ENCODE measurements at places on chromosomes 1 and 21.

- DNase-seq = no peak
Measured at GRCh38 chr1:38923607-38924006, 18.0 kb downstream of the RHBDL2 start.

GRCh38 chr1:84350550-84350949, 47.7 kb upstream of the DNASE2B start:
- DNase-seq = no peak

GRCh38 chr1:8520483-8520966, 202.6 kb downstream of the SLC45A1 start:
- peak; percentile 76 for DNase-seq

DNA sequence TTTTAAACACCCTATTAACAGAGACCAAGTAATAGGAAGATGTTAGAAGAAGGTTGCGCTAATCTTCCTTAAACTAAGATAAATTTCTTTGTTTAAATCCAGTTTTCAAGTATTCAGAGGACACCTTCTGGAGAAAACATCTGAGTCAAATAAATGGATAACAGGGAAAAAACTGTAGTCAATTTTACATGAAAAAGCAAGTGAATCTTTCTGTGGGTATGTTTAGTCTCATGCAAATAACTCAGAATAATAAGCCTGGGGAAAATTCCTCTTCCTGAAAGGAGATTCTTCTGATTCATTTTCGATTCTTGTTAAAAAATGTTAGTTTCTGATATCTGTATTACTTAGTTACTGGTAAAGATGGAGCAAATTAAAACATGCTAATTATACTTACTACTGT, 145.5 kb downstream of the CTH start:
- DNase-seq = no peak

- DNase-seq = no peak
Measured at GRCh38 chr1:22089787-22090186, 37.3 kb downstream of the CDC42 start.

GRCh38 chr1:9302745-9303524, 10.2 kb downstream of the SPSB1 start:
- no peak for DNase-seq

DNA sequence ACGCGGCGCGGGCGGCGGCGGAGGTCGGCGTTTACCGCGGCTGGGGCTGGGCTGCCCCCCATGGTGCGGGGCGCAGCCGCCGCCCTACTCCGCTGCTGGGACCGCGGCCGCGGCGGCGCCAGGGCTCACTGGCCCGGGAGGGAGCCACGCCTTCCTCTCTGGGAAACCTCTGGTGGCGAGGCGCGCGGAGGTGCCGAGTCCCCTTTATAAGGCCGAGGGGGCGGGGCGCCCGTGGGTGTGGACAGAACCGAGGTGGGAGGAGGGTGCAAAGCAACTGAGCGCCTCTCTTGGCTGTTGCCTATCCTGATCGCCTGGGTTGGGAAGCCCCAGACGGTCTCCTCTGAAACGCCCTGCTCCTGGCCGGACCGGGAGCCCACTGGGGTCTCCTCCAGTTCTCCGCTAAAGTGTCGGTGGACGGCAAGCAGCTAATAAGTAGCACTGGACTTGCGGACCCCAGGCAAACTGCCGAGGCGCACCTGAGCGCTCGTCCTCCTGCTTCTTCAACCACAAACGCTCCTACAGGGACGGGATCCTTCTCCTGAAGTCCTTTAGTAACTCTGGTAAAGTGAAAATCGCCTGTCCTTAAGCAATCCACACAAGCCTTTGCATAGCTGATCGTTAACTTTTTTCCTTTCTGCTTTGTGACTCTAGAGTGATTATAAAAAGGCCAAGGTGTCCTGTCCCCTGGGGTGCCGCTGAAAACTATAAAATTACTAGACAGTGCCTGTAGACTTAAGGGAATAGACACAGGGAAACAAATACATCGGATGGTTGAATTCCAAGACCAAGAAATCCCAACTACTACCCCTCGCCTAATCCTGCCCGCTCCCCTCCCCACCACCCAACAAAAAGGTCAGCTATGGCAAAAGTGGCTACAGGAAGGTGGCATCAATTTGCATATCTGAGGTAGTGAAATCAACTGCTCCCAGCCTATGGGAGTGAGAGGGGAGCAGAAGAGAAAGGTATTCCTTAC, at the start of gene PTGER3:
Gene PTGER3 (minus strand): TSS at position 182 of the 973 bp plus-strand sequence. CDS start 239 bp downstream, outside the sequence.
- DNase-seq = peak; percentile 57

DNA sequence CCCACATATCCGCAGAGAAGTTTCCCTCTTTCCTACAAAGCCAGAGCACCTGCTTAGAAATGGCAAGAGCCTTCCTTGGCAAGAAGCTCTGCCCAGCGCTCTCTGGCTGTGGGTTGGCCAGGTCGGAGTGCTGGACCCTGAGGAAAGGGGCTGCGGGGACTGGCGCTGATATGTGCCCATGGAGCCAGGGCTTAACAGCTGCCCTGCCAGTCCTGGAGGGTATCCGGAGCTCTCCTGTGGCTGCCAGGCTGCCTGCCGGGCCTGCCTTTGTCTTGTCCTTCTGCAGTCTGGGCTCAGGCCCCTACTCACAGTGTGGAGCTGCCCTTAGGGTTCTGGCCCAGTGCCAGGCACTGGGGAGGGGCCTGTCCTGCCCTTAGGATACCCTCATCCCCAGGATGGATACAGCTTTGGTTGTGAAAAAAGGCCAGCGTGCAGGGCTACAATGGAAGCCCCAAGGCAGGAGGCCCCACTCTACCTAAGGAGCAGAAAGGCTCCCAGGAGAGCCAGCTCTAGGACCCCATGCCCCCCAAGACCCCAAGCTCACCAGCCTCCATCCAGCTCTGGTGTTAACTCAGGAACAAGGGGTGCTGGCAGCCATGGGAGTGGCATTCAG, 43.4 kb downstream of the KIAA1614 start:
- no peak for DNase-seq

DNA sequence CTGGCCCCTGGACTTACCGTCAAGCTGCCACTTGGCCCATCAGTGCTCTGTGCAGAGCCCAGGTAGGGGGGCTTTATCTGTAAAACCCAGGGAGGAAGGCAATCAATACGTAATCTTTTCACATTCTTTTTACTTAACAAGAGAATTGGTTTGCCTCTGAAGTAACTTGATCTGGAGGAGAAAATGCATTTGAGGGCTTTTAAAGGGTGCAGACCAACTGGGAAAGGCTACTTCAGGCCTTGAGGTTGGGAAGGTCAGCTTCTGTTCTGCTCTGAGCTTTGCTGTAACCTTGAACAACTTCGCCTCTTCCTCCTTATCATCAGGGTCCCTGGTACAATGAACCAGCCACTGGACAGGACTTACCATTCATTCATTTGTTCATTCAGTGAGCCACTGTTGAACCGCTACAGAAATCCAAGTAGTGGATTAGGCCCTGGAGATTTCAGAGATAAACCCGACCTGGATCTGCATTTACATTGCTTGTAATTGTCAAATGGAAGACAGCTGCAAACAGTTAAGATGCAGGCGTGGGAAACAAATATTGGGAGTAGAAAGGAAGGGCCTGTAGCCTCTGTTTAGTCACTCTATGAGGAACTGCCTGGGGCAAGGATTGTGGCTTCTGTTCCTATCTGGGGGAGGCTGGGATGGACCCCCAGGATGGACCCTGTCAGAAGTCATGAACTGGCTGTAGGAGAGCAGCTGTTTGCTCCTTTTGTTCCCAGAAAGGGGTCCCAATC, 90.9 kb downstream of the MAN1C1 start:
- no peak for DNase-seq

DNA sequence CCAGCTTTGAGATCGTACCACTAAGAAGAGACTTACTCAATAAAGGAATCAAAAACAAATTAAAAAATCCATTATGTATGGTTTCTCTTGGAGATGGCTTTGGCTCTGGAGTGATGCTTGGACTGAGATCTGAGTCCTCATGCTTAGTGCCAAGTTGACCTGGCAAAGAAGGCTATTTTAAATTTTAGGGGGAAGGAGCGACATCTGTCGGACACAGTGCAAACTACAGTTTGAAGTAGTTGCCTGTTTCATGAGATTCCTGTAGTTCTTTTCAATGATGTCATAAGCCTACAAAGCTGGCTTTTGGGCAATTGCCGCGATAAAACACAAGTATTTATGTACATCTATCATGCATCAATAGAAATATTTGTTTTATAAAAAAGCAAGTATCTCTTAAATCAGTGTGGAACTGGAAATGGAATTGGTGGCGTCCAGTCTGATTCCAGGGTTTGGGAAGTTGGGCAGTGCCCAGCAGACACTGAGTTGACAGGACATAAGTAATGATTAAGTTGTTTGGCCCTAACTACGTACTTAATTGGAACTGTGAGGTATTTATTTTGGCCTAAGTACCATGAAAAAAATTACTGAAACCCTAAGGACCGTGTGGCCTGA, 50.0 kb downstream of the TBCE start:
- DNase-seq = peak; percentile 48

DNA sequence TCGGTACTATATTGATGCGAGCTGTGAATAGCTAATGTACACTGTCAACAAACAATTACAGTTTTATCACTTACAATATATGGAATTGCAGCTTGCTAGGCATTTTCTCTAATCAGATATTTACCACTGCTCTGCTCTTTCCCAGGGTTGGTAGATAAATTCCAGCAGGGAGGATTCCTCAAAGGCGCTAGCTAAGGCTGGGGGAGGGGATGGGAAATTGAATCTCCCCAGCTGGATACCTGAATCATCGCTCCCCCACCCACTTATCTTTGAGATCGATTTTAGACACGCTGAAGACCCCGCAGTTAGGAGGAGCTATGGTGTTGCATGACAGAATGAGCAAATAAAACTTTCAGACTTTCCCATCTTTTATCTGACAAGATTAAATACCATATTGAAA, 127.2 kb downstream of the CSMD2 start:
- no peak for DNase-seq

GRCh38 chr1:15332525-15332924, 77.2 kb upstream of the EFHD2 start:
- DNase-seq = no peak

DNA sequence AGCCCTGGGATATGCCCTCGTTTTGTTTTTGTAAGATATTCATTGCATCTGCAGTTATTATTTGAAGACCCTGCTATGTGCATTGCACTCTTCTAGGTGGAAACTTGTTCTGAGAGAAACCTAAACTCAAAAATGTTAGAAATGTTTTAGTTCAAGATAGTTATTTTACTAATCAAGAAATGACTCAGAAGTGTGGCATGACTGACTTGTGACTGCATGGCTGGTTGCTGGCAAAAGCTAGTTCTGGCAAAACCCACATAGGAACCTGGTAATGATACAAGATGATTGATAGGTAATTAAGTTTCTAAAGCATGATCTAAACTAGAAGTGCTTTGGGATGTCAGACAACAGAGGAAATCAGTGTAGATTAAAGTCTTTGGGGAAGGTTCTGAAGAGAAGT, 33.8 kb upstream of the NFASC start:
- no peak for DNase-seq

DNA sequence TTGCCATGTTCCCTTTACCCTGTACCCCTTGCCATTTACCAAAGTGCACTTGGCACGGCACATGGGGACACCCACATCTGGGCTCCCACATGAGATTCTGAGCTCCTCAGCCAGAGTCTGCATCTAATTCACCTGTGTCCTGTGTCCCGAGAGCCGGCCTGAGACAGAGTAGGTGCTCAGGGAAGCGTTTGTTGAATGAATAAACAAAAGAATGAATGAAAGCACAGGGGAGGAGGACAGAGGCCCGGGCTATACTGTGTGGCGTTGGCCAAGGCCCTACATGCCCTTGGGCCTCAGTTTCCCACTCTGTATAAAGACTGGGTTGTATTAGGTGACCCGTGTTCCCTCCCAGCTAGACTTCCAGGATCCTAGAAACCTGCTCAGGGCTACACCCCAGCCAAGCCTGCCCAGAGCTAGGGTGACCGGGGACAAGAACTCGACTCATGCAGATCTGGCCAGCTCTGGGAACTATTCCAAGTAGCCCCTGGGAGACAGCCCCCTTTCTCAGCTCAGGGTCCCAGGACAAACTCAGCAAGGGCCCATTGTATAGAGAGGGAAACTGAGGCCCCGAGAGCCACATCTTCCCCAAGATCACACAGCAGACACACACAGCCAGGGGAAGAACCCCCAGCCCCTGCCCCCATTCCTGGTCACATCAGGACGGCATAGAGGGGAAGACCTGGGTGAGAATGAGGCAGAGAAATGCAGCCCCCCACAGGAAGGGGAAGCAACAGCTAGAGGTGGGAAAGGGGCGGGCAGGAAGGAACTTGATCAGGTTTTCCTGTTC, 6.0 kb downstream of the EPHA2 start:
- no peak for DNase-seq

- no peak for DNase-seq
Measured at GRCh38 chr21:29586696-29587095, 288.0 kb downstream of the BACH1 start.

DNA sequence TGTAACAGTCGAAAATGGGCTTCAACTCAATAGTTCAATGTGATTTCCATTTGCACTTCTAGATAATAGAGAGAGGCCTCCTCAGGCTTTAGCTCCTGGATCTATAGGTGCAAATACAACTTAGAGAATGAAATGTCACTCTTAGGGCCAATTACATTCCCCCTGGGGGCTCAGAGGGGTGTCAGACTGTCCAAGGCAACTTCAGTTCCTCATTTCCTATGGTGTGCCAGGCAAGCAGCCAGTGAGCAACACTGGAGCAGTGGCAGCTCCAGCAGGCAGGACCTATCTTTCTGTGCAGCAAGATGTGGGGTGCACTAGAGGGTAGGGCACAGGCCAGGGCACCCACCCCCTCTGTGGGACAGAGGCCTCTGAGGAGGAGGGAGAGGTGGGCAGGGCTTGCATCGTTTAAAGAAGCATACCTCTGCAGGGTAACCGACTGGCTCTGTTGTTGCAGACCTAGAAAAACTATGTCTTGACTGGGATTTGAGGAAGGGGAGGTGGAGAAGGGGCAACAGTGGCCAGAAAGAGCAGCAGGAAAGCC, 97.3 kb downstream of the SUSD4 start:
- no peak for DNase-seq

- DNase-seq = no peak
Measured at GRCh38 chr21:7917729-7918128, 2603.7 kb upstream of the TPTE start.

- no peak for DNase-seq
Measured at GRCh38 chr1:6059866-6060265, 14.2 kb downstream of the KCNAB2 start.

DNA sequence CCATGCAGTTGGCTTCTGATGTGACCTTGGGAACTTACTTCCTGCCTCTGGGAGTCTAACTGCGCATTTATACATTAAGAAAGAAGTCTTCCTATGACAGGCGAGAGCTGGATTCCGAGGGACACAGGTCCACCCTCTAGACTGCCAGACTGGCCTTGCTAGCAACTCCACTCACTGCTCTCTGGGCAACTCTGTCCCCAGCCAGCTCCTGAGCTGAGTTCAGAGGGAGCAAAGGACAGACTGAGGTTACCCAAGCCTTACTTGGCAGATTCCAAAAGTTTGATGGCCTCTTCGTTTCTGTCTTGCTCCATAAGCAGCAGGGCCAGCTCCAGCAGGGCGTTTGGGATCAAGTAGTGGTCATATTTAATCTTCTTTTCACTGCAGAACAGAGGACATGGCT, 41.8 kb downstream of the TTC39A start:
- no peak for DNase-seq
